ENCODE measurements at places on chromosomes 5 and 9.

- DNase-seq: no peak
These were observed 15.8 kb downstream of the FOXE1 start for GRCh38 chr9:97868859-97869258.

DNA sequence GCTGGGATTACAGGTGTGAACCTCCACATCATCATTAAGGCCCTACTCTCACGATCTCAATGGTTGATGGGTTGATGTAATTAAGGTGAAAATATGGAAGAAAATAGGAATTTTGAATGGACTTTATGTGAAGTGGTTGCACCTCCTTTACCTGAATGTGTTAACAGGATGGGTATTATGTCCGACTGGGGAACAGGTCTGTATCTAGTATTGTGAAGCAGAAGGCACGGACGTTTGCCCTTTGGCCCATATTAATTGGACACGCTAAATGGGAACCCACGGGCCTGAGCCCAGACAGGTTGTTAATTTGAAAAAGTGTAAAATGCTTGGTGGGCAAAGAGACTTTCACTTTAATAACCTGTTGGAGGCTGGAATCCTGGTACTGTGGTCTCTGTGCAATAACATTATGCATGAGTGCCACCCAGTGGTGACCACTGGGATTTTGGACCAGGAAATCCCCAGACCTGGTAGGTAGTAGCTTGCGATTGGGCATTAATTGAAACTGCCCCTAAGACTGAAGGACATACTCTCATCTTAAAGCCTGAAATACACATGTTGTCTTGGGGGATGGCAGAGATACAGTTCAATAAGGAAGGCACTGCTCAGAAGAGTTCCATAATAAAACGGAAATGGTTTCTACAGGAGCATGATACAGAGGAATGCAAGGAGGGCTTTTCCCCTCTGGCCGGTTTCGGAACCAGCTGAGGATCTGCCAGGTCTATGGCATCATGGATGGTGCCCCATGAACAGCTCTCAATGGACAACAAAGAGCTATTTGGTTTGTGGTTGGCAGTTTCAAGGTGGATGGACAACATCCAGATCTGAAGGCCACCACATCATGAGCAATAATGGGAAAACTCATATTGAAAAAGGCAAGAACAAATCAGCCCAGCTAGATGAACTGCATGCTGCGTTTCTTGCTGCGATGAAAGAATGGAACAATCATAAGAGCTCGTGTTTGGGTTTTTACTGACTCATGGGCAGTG lies 26.2 kb upstream of the BICD2 start:
- peak; percentile 64 for DNase-seq

DNA sequence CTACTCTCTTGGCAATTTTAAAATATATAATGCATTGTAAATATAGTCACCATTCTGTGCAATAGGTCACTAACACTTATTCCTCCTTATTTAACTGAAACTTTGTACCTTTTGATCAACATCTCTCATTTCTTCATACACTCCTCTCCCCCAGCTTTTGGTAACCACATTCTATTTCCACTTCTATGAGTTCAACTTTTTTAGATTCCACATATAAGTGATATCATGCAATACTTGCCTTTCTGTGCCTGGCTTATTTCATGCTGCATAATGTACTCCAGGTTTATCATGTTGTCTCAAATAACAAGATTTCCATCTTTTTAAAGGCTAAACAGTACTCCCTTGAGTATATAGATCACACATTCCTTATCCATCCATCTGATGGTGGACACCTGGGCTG lies 188.8 kb downstream of the NXNL2 start:
- no peak for DNase-seq

GRCh38 chr9:114452219-114453165 lies 52.8 kb downstream of the WHRN start:
- DNase-seq: peak; percentile 38

DNA sequence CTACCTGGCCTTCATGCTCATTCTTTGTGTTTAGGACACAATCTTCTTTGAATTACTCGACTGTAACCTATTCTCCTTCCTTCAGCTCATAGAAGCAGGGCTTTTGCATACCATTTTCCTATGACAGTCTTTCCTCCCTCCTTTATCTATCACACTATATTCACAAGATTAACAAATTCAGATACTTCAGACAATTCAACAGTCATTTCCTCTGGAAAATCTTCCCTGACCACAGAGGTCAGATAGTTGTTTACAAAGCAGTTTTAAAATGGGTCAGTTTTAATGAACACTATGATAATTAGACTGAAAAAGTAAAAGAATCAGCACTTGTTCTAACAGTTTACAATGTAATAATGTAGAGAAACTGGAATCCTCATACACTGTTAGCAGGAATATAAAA lies 4.3 kb downstream of the CAAP1 start:
- no peak for DNase-seq

GRCh38 chr9:14654932-14655331 lies 38.3 kb downstream of the ZDHHC21 start:
- no peak for DNase-seq

DNA sequence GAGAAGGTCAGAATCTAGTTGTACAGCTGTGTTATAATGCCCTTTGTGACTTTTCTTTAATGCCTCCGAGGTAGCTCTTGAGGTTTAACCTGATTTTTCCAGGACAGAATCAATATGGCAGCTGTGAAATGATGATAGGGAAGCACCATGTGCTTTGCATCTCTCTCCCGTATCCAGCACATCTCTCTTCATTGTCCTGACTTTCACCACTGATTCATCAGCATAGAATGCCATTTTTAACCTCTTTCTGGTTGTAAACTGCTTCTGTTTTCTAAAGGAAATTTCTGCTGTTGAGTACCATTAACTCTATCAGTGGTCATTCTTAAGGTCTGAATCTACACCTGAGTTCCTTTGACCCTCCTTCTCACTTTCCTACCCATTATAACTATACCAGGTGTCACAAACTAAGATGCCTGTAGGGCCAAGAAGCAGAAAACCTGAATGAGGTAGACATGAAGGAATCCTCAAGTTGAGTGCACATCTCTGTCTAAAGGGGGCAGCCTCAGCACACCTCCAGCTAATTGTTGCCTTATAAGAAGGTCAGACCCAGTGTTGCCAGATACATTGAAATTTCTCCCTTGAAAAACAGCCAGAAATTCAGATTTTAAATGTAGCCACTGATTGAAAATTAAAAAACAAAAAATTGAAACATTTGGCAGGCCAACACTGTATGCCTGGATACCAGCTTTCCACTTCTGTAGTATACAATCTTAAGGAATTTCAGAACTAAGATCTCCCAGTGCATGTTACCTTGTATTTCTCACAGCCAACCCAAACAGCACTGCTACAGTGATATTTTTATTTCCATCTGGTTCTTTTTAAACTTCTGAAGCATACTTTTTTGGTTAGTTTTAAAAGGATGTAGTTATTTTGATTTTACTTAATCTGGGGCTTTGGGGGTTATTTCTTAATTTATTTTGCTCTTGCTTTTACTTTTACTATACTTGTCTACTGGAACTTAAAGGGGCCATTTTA lies 35.8 kb upstream of the TLX3 start:
- DNase-seq: no peak

DNA sequence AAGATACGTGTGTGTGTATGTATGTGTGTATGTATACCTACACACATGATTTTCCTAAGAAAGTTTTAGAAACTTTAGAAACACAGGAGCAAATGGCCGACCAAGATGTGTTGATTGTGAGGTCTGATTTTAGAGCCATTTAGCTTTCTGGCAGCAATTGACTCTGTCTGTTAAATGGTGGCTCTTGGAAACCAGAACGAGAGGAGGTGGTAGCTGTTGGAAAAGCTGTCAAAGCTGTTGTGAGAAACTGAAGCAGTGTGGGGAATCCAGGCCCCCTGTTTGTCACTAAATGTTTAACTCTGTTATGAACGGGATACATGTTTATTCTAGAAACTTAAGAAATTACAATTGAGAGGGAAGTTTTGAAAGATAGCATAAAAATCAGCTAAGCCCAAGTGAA lies 91.4 kb downstream of the GOLPH3 start:
- DNase-seq: no peak

DNA sequence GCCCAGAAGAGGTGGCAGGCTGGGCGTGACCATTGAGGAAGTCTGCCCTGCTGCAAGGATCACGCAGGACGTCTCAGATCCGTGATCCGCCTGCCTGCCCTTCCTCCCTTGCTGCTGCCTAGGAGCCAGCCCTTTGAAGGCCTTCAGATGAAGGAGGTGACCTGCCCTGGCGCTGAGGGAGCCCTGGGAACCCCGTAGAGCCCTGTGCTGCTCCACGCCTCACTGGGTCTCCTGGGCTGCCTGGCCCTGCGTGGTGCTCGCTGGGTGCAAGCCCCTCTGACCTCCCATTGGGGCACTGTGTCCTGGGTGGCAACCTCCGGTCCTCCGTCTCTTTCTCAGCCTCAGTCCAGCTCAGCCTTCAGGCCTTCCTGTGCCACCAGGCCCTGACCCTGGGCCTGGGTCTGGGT lies 295.3 kb upstream of the IRX4 start:
- no peak for DNase-seq

- DNase-seq: no peak
These were observed 70.5 kb upstream of the LRRTM2 start for GRCh38 chr5:138945421-138946240.

GRCh38 chr5:103621548-103621930 lies 59.0 kb upstream of the NUDT12 start:
- no peak for DNase-seq

DNA sequence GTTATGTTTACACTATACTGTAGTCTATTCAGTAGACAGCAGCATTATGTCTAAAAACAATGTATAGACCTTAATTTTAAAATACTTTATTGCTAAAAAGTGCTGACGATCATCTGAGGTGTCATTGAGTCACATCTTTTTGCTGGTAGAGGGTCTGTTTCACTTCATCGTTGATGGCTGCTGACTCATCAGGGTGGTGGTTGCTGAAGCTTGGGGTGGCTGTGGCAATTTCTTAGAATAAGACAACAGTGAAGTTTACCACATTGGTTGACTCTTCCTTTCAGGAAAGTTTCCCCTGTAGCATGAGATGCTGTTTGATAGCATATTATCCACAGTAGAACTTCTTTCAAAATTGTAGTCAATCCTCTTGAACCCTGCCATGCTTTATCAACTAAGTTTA lies 150.3 kb downstream of the FBXL7 start:
- DNase-seq: no peak

GRCh38 chr5:153358315-153358976 lies 132.0 kb upstream of the GRIA1 start:
- DNase-seq: no peak

DNA sequence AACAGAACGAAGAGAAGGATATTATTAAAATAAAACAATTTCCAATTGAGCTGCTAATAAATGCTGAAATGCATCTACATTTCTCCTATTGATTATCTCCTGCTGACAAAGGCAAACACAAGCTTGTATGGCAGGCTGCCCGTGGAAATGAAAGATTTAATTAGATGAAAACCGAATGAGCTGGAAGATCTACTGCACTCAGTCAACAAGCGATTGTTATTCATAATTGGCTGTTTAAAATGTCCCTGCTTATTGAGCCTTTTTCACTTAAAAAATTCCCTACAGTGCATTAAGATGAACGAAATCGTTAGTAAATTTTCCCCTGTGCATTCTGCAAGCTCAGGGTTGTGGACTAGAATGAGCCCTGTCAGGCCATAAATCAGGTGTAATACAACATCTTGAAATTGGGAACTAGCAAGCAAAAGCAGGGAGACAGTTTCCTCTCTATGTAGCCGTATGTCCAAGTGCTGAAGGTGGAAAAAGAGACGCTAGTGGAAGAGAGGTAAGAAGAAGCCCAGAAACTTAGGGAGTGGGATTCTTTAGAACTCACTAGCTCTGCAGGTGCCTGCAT lies 28.5 kb upstream of the KIF4B start:
- DNase-seq: no peak

GRCh38 chr5:16922430-16922829 lies 13.7 kb downstream of the MYO10 start:
- DNase-seq: no peak

GRCh38 chr9:19231126-19231903 lies 822 bp downstream of the DENND4C start:
- DNase-seq: no peak

GRCh38 chr5:31417512-31417911 lies 114.4 kb downstream of the DROSHA start:
- no peak for DNase-seq

DNA sequence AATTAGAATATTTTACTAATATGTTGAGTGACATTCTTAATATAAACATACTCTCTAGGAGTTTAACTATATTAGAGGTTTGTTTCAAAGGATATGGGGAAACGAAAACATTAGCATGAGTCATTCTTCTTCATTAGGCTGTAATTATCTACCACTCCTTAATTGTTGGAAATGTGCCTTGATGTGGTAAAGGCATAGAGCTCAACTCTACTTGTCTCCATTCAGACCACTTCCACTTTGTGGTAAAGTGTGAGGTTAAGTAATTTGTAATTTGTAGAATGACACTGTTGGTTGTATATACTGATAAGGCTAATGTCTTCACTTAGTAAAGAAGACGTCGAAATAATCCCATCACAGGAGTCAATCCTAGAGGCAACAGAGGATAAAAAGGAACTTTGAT lies 58.1 kb downstream of the HAPLN1 start:
- no peak for DNase-seq

DNA sequence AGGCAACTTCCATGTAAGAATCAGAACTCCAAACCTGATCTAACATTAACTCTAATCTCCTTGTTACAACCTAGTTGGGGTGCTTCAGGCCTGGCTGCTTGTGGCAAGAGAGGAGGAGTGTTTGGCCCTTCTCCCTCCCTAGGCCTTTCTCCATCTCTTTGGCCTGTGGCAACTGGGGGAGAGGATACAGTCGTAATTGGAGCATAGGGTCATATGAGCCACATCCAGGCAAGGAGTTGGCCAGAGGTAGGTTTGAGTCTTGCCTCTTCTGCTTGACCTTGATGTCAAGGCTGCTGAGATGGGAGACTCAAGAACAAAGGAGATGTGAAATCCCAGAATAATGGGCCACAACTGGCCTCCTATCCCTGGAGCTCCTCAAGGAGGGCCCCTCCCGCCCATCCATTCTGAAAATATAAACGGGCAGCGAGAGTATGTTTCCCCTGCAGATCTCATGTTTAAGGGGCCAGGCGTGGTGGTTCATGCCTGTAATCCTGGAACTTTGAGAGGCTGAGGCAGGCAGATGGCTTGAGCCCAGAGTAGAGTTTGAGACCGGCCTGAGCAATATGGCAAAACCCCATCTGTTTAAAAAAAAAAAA lies 59.3 kb upstream of the ANGPTL2 start:
- DNase-seq: no peak

- DNase-seq: no peak
These were observed 85.4 kb downstream of the ADAMTS2 start for GRCh38 chr5:179259731-179260323.

DNA sequence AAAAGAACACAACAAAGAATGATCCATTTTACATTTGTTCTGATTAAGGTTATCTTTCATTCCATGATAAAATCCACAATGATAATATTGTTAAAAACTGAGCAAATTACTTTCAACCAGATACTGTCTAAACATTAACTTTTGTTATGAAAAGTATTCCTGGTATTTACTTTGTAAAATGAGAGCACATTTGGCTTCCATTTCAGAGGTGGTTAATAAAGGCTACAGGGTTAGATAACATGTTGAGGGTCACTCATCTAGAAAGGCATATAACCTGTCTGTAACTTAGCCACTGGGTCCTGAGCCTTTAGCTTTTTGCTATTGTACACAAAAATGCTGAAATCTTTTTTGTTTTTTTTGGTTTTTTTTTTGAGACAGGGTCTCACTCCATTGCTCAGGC lies 99.3 kb downstream of the ANXA2R start:
- DNase-seq: no peak

GRCh38 chr9:33127881-33128280 lies 39.3 kb downstream of the B4GALT1 start:
- DNase-seq: no peak

Measured in stimulated activated naive CD4-positive, alpha-beta T cell (primary cell).